ENCODE measurements at places on chromosomes 3 and 15. TPM values are rescaled to one million over a fixed set of nuclear protein-coding genes. Genes with fewer than 3 reads are reported as not detected.

DNA sequence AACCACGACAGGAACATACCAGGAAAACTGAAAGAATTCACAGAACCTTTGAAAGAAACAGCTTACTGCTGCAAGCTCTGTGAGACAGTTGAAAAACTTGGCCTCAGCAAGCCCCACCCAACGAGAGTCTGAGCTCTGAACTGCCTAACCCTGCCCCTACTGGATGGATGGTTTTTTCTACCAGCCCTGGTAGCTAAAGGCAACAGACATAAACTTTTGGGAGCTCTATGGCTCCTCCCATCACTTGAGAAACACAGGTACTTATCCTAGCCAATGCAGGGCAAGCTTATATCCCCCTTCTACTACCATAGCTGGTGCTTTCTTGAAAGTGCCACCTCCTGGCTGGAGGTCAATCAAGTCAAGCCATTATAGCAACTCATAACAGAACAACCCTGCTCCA is 471.8 kb downstream of the GRM7 start:
- DNase-seq = no peak

DNA sequence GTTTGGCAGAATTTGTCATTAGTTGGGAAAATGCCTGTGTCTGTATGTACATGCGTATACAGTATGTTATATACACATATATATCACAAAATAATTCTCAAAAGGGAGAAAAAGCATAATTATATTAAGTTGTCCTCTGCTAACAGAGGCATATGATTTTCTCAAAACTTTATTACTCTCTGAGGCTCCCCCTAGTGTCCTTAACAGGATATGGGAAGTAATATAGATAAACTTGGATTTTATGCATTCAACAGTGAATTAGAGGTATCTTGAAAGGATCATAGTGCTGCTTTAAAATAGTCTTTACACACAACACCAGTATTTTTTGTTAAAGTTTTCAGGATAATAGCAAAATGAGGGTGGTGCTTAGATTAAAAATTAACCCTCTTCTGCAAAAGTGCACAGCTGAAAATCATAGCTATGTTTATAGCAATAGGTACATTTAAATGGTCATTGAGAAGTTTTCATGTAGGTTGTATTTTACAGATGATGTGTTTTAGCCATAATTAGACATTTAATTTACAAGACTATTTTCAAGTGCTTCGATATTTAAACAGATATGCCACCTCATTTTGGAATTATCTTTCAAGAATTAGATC is 454.0 kb upstream of the ROBO2 start:
- DNase-seq = no peak

GRCh38 chr15:82944056-82944455 is 8.5 kb downstream of the HOMER2 start:
- no peak for DNase-seq

DNA sequence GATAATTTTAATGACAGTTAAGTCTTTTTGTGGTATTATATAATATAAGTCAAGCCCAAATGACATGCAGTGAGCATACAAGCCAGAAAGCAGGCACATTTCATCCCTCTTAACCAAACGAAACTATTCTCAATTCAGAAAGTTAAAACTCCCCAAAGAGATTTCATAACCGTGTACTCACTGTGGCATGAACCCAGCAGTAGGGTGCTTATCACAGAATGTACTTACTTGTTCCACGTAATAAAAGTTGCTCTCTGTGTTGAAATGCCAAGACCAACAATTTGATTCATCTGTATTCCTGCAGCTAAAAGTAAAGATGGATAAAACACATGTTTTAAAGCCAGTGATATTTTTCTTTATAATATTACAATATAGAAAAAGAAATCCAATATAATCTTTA is 12.1 kb downstream of the GK5 start:
- no peak for DNase-seq

DNA sequence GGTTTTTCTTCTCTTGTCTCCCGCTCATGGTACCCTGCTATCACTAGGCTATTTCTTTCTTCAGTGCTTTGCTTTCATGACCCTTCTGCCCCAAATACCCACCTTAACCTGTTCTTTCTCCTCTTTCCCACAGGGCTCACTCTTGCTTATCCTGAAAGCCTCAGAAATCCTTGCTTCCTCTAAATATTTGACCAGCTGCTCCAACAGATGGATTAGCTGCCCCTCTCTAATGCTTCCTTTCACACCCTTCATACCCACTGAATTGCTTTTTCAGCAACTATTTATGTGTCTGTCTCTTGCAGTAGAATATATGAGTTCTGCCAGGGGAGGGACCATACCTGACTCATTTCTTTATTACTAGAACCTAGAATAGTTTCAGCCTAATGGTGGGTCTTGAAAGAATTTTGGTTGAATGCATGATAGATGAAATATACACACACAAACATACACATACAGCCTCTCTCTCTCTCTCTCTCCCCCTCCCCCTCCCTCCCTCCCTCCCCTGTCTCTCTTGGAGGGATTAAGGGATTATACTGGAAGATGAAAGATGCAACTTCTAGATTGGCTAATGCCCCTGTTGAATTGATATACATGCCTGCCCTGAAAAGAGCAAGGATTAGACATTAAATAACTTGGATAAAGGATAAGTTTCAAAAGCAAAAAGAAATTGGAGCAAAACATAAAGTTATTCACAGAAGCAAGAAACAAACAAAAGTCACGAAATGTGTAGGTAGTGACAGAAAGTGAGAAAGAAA is 95.0 kb upstream of the GADL1 start:
- no peak for DNase-seq

GRCh38 chr15:73979636-73980035 is 12.5 kb downstream of the STOML1 start:
- no peak for DNase-seq

- no peak for DNase-seq
Observed at GRCh38 chr15:63111481-63111880, 10.2 kb upstream of the LACTB start.

GRCh38 chr3:134330883-134331810 is 43.1 kb downstream of the AMOTL2 start:
- DNase-seq = no peak

GRCh38 chr15:76337059-76337695 is 604 bp downstream of the ISL2 start:
- no peak for DNase-seq

The LXN gene
- total RNA-seq = 25.8 TPM

The CLDN16 gene
- total RNA-seq = not detected

The KLHL40 gene
- not detected for total RNA-seq

The GOLGA8M gene
- total RNA-seq = 0.55 TPM

The DLL4 gene
- 0.14 TPM for total RNA-seq
